Stimulated activated CD8-positive, alpha-beta memory T cell treated with anti-CD3 and anti-CD28 coated beads, Interleukin-4, amount 100 ng/mL, for 4 hours (primary cell): ENCODE measurements at places on chromosomes 7 and 10.

- no peak for DNase-seq
Observed at GRCh38 chr10:53839440-53840039, 961.5 kb downstream of the PCDH15 start.

GRCh38 chr10:7233259-7233991 lies 177.4 kb downstream of the SFMBT2 start:
- no peak for DNase-seq

DNA sequence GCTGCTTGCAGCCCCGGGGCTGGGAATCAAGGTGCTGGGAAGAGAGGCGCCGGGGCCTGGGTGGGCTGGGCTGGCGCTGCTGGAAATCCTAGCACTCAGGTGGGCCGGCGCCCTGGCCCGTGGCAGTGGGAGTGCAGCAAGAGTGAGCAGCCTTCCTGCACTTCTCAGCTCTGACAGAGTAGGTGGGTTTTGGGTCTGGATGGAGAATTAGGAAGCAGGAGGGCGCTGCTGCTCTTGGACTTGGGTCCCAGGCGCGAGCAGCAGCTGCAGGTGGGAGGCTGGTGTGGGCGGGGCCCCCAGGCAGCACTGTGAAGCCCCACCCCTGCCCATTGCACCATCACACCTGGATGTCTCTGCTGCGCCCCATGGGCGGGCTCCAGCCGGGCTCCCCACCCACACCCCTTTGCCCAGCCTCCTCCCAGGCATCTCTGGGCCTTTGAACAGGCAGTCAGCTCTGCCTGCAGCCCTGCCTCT lies 6.0 kb downstream of the BRI3 start:
- no peak for DNase-seq

GRCh38 chr10:101103430-101103829 lies 27.7 kb upstream of the TLX1 start:
- DNase-seq: no peak

- no peak for DNase-seq
Observed at GRCh38 chr7:41786404-41786803, 83.5 kb upstream of the INHBA start.

GRCh38 chr7:81618396-81619014 lies 151.3 kb downstream of the HGF start:
- DNase-seq: no peak

GRCh38 chr7:107836237-107837144 lies 33.5 kb upstream of the SLC26A3 start:
- no peak for DNase-seq
